ENCODE measurements at places on chromosomes 13 and 19.

GRCh38 chr19:54731191-54731590 lies 6.9 kb downstream of the KIR3DL3 start:
- H3K4me1 ChIP-seq, result no peaks in the 10 kb centered on the region
- H3K27me3 ChIP-seq, result no peaks in the 10 kb centered on the region
- H3K4me3 ChIP-seq, result no peak overlapping the region
- H3K27ac ChIP-seq, result no peak overlapping the region
- DNase-seq, result no peak
- no peaks in the 10 kb centered on the region for H3K36me3 ChIP-seq

- no peaks in the 10 kb centered on the region for H3K36me3 ChIP-seq
- no peak overlapping the region for H3K4me3 ChIP-seq
- H3K4me1 ChIP-seq, result no peaks in the 10 kb centered on the region
- H3K27me3 ChIP-seq, result no peaks in the 10 kb centered on the region
- no peak for DNase-seq
Observed at GRCh38 chr13:76397413-76397812, 488.8 kb downstream of the KCTD12 start.

GRCh38 chr19:38831142-38831605 lies 420 bp downstream of the ECH1 start:
- peak; percentile 84 for DNase-seq
- H3K4me3 ChIP-seq, result peak overlapping the region; percentile 75
- H3K36me3 ChIP-seq, result peaks cover 32% of the 10 kb centered on the region
- peaks cover 46% of the 10 kb centered on the region for H3K4me1 ChIP-seq
- peak overlapping the region; percentile 91 for H3K27ac ChIP-seq
- H3K27me3 ChIP-seq, result no peaks in the 10 kb centered on the region

GRCh38 chr13:22286338-22286737 lies 615.5 kb downstream of the FGF9 start:
- H3K4me1 ChIP-seq, result no peaks in the 10 kb centered on the region
- no peak overlapping the region for H3K27ac ChIP-seq
- no peaks in the 10 kb centered on the region for H3K27me3 ChIP-seq
- H3K36me3 ChIP-seq, result no peaks in the 10 kb centered on the region
- DNase-seq, result no peak

- no peaks in the 10 kb centered on the region for H3K27me3 ChIP-seq
- no peak overlapping the region for H3K27ac ChIP-seq
- H3K36me3 ChIP-seq, result peaks cover 79% of the 10 kb centered on the region
- DNase-seq, result no peak
- no peak overlapping the region for H3K4me3 ChIP-seq
- no peaks in the 10 kb centered on the region for H3K4me1 ChIP-seq
Observed at GRCh38 chr13:112828082-112828699, 138.4 kb downstream of the ATP11A start.

DNA sequence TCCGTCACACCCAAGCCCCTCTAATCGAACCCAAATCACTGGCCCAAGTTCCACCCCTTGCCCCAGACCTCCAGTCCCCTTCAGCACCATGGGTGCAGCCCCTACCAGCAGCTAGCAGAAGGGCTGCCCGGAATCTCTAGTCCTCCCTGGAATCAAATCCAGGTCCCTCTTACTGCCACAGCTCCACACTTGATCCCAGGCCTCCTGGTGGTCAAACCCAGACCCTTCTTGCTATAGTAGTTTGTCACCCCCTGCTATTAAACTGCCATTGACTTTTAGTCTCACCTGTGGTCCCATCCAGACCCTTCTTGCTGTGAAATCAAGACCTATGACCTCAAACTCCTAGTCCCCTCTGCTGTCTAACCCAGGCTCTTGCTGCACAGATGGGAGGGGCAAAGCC lies 8.7 kb downstream of the HIPK4 start:
- no peaks in the 10 kb centered on the region for H3K27me3 ChIP-seq
- no peak overlapping the region for H3K27ac ChIP-seq
- no peak overlapping the region for H3K4me3 ChIP-seq
- no peak for DNase-seq
- peaks cover 46% of the 10 kb centered on the region for H3K36me3 ChIP-seq
